ENCODE measurements at places on chromosomes 11 and 22.

GRCh38 chr22:46425016-46425415 lies 89.5 kb downstream of the TRMU start:
- no peak for DNase-seq

DNA sequence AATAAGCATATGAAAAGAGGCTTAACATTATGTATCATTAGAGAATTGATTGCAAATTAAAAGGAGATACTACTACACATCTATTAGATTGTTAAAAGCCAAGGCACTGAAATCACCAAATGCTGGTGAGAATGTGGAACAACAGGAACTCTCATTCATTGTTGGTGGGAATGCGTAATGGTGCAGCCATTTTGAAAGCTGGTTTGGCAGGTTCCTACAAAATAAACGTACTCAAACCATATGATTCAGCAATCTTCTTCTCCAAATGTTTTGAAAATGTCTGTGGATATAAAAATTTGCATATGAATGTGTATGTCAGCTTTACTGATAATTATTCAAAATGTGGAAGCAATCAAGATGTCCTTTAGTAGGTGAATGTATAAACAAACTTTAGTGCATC lies 176.4 kb upstream of the PLET1 start:
- no peak for DNase-seq

DNA sequence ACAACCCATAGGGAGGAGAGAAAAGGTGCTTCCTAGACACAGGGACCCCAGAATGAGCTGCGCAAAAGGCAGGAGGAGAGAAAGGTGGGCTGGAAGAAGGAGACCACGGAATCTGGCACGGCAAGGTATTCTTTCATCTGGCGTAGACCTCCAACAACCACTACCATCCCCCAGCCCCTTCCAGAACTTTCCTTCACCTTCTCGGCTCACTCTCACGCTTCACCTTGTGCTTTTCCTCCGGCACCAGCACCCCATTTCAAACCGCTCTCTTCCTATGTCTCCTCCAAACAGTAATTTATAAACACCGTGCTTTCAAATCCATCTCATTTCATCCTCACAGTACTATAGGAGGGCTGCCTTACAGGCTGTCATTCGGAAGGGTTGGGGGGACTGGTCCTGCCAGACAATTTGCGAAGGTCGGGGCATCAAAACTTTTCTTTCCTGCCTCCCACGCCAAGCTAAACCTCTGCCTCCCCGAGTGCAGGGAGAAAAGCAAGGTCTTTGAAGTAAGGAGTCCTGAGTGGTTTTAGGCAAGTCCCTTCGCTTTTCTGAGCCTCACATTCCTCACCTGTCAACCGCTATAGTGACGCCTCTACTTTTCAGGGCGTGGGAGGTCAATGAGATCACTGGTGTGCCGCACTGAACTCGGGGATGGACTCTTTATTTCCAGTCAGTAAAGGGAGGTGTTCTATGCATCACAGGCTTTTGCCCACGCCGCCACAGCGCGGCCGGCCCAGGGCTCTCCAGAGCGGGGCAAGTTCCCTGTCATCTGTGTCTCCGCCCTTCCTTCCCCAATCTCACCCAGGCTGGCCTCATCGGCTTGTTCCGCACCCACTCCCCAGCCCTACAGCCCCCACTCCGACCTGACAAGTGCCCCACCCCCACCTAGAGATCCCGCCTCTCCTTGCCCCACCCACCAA lies 800 bp downstream of the KCTD21 start:
- no peak for DNase-seq

GRCh38 chr22:45918459-45919370 lies 58.2 kb downstream of the WNT7B start:
- DNase-seq: no peak

- DNase-seq: peak; percentile 91
Measured at GRCh38 chr22:39941601-39942000, 18.6 kb upstream of the TMA7B start.

DNA sequence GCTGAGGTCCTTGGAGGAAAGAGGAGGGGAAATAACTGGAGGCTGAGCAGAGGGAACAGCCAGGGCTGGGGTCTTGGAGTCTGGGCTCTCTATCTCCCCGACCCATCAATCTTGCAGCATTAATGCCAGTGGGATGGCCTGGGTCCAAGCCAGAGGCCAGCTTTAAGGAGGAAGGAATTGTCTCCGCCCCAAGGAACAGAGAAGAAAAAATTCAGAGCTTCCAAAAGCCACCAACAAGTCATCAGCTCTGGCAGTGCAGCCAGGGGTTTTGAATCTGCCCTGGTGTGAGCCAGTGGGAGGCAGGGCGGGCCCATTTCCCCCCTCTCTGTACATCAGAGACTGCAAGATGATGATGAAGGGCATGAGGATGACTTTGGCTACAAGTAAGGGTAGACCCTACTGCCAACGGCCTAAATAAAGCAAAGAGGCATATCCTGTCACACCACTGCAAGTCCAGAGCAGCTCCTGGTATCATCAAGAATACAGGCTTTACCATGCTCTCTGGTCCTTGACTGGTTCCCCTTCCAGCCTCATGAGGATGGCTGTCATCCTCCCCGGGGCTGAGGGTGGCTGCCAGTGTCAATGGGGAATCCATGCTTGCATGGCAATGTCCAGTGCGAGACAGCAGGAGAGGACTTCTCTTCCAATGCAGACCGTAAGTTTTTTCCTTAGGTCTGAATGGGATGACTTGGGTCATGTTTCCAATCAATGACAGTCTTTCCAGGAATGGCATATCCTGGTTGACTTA lies 34.4 kb downstream of the LRRC32 start:
- no peak for DNase-seq

- no peak for DNase-seq
Measured at GRCh38 chr11:35340715-35341114, 78.6 kb downstream of the SLC1A2 start.

DNA sequence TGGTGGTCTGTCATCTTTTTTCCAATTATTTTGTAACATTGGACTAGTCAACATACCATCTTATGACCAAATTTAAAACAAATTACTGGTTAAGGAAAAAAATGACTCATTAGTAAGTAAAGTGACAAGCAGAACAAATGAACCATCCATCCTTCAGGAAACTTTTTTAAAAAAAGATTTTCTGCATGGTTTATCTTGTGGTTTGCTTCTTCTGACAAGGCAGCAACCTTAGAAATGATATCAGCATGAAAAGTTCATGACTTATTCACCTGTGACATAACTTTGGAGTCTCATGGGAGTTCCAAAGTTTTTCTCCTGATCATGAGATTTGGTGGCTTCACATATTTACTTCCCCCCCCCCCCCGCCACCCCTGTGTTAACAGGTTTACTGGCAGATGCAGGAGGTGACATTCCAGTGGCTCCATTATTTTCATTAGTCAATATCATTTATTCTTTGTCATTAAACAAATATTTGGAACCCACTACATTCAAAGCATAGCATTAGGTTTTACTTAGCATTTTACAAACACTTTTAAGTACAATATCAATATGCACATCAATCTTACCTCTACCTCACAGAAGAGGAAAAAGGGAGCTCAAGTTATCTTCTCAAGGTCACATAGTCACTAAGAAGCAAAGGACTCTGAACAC lies 40.7 kb downstream of the DCUN1D5 start:
- DNase-seq: no peak

GRCh38 chr22:19798891-19799293 lies 38.3 kb downstream of the TBX1 start:
- no peak for DNase-seq

- DNase-seq: no peak
Measured at GRCh38 chr22:25395915-25396314, 168.6 kb upstream of the GRK3 start.

DNA sequence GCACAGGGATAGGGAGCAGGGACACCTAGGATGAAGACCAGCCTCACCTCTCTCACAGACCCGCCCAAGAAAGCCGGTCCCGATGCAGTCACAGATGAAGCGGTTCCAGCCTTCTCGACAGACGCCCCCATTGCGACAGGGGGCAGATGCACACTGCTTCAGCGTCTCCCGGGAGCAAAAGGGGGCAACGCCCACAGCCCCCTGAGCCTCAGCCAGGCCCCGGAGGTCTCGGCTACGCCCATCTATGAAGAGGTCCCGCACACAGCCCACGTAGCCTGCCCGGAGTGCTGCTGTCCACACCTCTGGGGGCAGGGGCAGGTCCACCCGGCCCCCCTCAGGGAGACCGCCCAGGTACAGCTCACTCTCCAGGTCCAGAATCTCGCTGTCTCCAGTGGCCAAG lies 62.3 kb downstream of the NRXN2 start:
- no peak for DNase-seq

DNA sequence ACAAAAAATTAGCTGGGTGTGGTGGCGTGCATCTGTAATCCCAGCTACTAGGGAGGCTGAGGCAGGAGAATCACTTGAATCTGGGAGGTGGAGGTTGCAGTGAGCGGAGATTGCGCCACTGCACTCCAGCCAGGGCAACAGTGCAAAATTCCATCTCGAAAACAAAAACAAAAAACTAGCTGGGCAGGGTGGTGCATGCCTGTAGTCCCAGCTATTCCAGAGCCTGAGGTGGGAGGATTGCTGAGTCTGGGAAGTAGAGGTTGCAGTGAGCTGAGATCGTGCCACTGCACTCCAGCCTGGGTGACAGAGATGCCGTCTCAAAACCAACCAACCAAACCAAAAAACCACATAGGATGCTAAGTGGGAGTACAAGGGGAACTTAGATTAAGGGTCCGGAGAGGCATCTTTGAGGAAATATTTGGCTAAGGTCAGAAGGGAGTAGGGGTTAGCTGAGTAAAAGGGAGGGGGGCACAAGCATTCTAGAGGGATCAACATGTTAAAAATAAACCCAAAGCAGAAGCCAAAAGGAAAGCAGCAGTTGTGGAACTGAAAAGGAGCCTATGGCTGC lies 10.2 kb downstream of the PHF5A start:
- no peak for DNase-seq

DNA sequence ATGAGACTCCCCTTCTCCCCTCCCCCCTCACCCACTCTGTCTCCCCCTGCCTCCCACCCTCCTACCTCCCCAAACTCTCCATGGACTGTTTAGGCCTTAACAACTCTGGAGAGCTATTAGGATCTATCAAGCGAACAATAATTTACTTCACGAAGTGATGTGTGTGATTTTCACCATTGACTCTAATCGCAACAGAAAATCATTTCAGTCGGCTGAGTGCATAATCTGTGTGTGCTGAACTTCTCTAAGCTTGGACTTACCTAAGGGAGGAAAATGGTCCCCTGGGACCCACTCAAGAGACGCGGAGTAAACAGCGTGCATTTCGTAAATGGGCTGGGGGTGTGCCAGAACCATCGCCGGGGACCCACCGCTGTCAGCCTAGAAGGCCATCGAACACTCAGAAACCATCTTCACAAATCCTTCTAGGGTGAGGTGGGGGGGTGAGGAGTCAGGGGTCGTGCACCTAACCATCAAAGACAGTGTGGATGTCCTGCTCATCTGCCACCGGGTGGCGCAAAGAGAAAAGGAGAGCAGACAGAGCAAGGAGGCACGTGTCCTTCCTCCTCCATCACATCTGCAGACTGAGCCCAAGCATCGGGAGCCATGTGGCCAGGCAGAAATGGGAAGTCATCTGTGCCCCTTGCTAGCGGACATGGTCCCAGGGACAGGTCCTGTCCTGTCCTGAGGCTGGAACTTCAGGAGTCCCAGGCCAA lies 62.1 kb upstream of the NUP50 start:
- DNase-seq: peak; percentile 24

DNA sequence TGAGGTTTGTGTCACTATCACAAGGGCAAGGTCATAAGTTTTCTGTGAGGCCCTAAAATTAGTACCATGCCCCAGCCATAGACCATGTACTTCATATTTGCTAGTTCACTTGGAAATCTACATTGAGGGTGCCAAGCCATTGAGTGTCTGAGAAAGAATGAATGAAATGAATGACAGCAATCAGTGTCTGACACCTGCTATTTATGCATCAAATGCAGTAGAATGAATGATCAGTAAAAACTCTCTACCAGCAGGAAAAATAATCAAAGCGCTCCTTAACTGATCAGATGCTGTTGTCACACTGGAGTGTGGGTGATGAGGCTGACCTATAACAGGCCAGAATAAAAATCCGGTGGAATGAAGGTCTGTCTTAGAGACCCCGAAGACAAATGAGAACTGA lies 467.9 kb upstream of the B3GAT1 start:
- no peak for DNase-seq

GRCh38 chr11:87150936-87151335 lies 113.2 kb downstream of the TMEM135 start:
- DNase-seq: no peak

- DNase-seq: no peak
Measured at GRCh38 chr11:12019337-12019736, 10.9 kb upstream of the DKK3 start.

DNA sequence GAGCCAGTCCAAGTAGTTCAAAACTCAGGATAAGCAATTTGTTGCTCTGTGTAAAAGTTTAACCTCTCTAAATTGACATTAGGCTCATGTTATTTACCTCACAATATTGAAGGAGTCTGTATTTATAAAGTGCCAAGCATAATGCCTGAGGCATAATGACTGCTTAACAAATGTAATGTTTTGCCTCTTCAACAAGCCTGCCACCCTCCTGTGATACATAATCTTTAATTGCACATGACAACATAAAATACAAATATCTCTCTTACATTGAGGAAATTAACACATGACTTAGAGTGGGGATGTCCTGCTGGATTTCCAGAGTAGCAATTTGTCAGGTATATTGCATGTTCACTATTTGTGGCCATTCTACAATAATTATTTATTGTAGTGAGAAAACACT lies 469.2 kb upstream of the ANO5 start:
- peak; percentile 88 for DNase-seq

DNA sequence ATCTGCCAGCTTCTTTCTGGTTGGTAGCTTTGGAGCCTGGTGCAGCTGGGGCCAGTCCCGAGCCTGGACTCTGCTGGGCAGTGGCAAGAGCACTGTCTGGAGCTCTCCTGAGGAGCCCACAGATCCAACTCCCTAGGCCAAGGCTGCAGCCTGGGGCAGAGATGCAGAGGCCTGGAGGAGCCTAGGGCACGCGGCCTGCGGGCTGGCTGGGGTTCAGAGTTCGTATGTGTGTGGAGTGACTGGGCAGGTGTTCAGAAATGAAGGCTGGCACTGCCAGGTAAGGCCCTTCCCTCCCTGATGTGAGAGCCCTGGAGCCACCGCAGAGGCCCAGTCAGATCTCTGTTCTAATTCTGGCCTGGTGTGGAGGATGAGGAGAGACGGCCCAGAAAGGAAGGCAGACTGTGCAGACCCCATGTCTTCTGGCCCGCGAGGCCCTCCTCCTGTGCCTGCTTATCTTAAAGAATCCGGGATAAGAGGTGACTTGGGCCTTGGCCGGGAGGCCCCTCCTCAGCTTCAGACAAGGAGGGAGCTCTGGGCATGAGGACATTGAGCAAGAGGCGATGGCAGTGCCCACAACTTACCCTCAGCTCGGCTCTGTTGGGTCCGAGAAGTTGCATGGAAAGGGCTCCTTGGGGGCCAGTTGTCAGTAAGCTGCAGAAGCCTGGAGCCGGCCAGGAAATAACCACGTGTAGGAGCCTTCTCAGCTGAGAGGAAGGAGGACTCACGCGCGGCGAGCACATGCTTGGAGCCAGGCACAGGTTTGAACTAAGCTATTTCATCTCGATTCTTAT lies 62.2 kb upstream of the B3GAT1 start:
- DNase-seq: no peak

Data from NCI-H748 treated with DMSO at 0.1 percent for 48 hours (cell line).